ENCODE measurements at places on chromosomes 3 and 15.

DNA sequence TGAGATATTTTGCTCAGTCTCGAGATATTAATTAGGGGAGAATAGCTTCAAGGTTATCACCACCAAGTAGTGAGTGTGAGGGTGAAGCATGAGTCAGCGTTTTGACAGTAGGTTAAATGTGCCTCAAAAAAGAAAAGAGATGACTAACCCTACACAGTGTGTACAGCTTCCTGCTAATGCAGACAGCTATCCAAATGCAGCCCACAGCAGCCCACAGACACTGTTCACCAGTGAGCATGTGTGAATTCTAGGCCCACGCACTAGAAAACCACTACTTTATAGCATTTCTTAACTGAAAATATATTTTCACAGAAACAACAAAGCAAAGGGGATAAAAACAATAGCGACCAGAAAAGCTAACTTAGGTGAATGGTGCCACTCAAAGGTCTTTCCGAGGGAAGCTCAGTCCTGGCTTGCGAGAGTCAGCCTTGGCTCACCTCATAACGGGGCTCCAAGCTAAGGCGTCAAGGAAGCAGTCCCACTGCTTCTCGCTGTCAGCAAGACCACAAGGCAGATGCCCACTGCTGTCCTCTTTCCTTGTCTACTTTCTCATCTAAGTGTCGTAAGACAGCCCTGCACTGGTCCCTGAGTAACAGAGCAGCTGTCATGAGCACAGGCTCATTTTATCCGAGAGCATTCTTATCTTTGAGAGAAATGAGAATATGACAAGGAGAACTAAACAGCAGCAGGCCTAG is 47.6 kb downstream of the TXNRD3 start:
- no peak for DNase-seq

DNA sequence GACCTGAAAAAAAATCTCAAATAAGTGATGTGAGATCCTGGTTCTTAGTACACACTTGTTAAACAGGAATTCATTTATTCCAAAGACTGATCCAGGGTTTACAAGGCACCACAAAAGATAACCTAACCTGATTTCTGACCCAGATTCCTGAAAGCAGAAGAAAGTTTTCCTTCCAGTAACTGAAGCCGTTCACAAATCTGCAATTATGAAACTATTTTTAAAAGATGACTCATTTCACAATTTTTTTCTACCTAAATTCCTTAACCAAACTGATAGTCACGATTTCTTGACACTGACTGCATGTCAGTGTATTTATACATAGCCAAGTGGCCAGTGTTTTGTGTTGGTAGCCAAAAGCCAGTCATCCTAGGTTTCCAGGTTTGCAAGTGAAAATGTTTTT is 17.1 kb downstream of the SLC9A9 start:
- DNase-seq, result no peak

GRCh38 chr3:113838631-113839209 is at the start of gene GRAMD1C:
TSS of gene GRAMD1C (plus strand) at chr3:113838788. CDS start at chr3:113838910, 122 bp downstream.
- peak; percentile 32 for DNase-seq

DNA sequence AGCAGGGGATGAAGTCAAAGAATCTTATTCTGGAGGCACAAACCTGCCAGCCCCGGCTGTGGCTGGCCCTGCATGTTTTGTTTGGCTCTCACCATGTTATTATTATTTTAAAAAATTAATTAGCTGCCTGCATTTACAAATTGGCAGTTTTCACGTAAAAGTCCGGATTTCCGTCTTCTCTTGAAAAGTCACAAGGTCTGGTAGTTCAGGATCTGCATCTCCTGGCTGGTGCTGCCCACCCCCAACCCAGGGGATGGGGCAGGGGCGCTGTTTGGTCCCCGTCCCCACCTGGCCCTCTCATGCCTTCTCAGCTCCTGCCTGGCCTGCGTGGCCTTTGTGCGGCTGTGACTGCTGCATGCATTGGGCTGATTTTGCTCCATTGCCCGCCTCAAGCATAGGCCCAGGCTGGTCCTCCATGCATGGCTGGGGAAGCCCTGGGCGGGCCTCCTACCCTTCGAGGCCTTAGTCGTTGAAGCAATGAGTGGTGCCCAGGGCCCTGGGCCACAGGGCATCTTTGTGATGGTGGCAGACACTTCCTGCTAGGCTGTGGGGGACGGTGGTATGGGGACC is 2.0 kb downstream of the FBLN2 start:
- DNase-seq, result no peak

DNA sequence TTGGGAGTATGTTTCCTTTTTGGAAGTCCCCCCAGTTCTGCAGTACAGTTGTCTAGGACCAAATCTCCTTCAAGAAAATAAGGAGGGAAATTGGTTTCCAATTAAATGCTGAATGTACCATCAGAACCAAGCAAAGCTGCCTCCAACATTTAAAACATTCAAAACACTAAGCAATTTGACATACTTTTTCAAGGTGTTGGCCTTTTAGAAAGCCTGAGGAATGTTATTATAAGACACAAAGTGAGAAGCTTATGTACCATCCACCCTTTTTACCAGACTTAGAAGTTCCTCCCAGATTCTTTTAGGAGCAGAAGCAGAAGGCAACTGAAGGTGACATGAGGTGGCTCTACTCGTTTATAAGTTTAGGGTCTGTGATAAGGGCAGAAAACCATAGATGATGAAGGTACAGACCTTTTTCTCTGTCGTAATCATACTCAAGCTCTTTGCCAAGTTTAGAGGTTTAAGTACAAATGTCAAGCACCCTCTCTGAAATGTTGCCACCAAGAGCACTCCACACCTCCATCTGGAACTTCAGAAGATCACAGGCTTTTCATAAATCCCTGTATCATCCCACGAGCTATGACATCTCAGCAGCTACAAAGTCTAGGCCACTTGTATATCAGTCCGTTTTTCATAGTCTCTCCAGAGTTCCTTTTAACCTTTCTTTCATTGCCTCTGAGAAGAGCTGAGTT is 282.5 kb upstream of the THBS1 start:
- no peak for DNase-seq

GRCh38 chr3:8341821-8342247 is 159.8 kb upstream of the LMCD1 start:
- no peak for DNase-seq

GRCh38 chr3:145648396-145648795 is 512.6 kb downstream of the PLOD2 start:
- DNase-seq, result no peak

DNA sequence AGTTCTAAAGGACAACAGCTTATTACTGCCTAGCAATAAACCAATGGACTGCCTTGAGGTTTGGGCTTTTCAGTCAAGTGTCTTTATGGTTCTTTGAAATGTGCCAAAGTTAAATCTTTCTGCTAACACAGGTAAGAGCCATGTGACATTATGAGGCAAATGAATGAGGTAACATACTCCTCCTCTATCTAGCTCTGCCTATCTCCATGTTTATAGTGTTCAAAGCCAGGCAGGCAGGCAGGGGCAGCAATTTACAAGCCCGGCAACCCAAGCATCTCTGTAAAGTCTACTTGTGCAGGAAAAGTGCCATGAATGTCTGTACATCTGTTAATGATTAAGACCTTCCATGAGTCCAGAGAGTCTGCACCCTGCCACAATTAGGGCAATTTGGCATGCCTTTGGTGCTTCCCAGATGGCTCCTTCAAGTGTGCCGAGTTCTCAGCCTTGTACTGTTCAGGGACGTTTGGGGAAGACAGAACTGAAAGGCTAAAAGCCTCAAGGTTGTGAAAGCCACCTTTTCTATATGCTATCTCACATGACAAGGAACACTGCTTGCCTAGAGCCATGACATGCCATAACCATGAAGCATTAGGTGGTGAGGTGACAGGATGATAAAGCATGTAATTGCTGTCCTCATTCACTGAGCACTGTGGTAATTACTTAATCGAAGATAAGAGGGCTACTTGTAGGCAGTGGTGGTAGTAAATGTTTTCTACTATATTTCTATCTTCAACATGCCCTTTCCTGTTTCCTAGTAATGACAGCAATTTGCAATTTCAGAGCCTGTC is 41.4 kb upstream of the EIF1B start:
- DNase-seq, result no peak

GRCh38 chr3:129606636-129607390 is at the start of gene PLXND1:
TSS of gene PLXND1 (minus strand) at chr3:129606676. CDS start at chr3:129606639, 37 bp downstream.
- peak; percentile 25 for DNase-seq

GRCh38 chr15:98967096-98967495 is 40.5 kb downstream of the PGPEP1L start:
- DNase-seq, result no peak

GRCh38 chr3:155411500-155412223 is 118.2 kb upstream of the STRIT1 start:
- DNase-seq, result no peak

DNA sequence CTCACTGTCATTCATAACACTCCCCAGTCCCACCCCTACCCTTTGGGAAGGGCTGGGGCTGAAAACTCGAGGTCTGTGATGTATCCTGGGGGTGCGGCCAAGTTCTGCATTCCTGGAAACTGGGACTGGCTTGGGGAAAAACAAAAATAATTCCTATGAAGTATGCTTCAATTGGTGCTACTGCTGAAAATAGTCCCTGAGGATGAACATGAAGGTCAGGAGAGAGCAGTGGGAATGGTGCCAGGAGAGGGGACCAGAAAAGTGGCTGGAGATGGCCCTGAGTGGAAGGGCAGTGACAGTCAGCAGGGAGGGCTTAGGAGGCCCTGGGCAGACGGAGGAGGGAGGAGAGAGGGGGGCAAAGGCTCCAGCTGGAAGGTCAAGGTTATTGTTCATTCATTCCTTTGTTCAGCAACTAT is 4.8 kb upstream of the ISLR start:
- no peak for DNase-seq

- no peak for DNase-seq
Observed at GRCh38 chr15:70046679-70047369, 50.9 kb downstream of the TLE3 start.

DNA sequence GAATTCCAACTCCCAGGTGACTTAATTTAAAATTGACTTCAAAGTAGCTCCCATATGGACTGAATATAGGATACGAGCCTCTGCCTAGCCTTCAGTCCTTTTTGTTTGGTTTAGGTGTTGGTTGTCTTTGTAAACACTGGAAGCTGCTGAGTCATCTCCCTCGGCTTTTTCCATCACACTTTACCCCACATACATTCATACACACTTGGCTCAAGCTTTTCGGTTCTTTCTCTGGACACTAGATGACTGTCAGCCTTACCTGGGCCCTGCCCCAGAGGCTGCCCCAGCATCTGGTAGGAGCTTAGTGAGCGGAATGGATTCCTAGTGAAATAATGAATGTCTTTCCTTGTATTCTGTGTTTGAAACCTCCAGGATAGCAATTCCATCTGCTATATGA is 201.5 kb upstream of the IL12A start:
- no peak for DNase-seq

DNA sequence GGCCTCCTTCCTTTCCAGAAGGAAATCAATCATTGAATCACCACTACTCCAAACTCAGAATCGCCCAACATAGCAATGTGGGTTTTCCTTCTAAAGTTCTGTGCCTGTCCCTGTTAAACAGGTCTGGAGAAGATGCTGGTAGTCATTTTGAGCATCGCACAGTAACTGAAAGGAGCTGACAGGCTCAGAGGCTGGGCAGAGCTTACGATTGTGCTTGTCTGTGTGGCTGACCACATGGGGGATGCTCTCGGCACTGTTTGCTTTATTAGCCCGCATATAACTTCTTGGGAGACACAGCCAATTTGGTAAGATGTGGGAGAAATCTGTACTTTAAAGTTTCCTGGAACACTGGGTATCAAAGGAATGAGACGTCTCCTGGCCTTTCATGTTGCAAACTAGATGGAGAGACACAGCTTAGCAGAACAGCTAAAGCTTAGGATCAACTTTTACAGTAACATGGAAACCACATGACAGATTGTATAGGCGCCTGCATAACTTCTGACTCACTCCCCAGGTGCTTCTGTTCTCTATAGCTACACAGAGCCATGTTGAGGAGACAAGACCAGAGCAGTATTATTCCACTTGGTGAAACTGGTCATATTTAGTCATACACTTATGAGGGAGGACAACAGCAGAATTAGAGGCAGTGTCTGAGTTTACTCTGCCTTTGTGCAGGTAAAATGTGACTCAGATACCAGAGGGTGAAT is 374.1 kb downstream of the RORA start:
- no peak for DNase-seq

DNA sequence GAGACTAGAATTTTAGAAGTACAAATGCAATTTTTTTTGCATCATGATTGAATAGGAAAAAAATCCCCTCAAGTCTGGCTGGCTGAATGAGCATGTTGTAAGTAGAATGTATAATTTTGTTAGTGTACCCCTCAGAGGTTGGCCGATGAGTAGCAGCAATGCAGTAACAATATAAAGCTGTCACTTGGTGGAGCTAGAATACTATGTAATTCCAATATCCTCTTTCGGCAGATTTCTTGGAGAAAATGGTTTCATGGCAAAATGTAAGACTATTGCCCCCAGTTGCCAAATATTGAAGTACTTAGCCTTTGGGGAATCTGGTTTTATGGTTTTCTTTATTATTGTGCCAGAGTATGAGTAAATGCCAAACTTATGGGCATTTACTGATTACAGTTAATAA is 39.8 kb upstream of the SGO1 start:
- DNase-seq, result no peak

GRCh38 chr15:57035664-57036063 is 117.2 kb downstream of the TCF12 start:
- DNase-seq, result no peak

GRCh38 chr3:2856138-2857133 is 253.7 kb downstream of the IL5RA start:
- DNase-seq, result no peak

- DNase-seq, result no peak
Observed at GRCh38 chr3:40878464-40878905, 320.8 kb upstream of the CTNNB1 start.

- DNase-seq, result no peak
Observed at GRCh38 chr3:94512876-94513275, 450.0 kb downstream of the NSUN3 start.

GRCh38 chr15:85480923-85481322 is 100.5 kb downstream of the AKAP13 start:
- DNase-seq, result no peak

- no peak for DNase-seq
Observed at GRCh38 chr15:66496951-66497501, 536 bp downstream of the SNAPC5 start.

- no peak for DNase-seq
Observed at GRCh38 chr3:101228441-101228840, 91.9 kb downstream of the IMPG2 start.

DNA sequence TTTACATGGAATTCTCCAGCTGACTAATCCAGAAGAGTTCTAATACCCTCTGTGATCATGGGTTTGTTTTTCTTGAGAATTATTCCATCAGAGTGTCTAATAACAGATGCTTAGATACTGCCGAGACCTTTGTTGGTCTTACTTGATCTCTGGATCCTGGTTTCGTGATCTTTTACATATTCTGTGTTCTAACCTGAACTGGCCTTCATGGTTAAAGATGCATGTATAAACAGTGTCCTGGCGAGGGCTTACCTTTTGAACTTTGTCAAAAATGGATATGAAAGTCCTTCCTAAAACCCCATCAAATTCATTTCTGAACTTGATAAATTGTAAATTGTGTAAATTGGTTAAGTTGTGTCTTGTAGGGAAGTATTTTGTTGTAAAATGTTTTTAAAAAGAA is 24.8 kb downstream of the UBE2Q2 start:
- DNase-seq, result no peak
